Right lung (tissue), 10 donors: ENCODE measurements at places on chromosomes 6 and 20. TPM values are rescaled to one million over a fixed set of nuclear protein-coding genes. Genes with fewer than 3 reads are reported as not detected.

- DNase-seq: no peak
Observed at GRCh38 chr6:150527100-150527499, 72.6 kb upstream of the PLEKHG1 start.

DNA sequence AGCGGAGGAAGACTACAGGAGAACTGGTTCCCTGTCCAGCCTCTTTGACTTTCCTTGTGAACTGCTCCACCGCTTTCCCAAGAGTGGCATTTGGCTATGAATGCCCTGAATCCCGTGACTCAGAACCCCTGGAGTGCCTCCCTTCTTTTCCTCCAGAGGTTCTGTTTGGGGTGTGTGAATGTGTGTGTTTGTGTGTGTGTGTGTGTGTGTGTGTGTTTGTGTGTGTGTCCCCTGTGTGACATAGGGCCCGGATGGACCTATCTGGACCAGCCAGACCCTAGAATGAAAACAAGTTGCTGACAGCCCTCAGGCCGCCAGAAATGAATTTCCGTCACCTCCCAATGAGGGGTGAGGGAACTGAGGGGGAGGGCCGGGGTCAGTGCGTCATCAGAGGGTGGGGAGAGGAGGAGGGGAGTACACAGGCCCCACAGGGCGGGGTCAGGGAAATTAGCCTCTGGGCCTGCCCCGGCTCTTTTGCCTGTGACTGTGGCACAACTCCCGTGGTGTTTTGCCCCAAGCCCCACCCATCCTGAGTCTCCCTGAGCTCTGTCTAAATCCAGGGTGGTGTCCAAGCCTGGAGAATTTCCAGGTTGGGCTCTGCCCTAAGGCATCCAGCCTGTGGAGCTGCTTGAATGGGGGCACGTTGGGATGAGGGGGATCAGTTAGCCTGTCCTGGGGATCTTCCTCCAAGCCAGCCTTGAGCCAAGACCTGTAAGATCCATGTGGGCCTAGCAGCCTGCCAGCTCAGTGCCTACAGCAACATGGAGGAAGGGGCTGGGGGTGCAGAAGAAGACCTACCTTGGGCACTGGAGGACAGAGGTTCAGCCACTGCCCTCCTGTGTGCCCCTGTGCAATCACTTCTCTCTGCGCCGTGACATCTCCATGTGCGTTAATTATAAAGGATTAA is 15.2 kb upstream of the MRPS18A start:
- DNase-seq: peak; percentile 90

GRCh38 chr20:45098103-45098773 is 2.7 kb downstream of the KCNS1 start:
- DNase-seq: no peak

DNA sequence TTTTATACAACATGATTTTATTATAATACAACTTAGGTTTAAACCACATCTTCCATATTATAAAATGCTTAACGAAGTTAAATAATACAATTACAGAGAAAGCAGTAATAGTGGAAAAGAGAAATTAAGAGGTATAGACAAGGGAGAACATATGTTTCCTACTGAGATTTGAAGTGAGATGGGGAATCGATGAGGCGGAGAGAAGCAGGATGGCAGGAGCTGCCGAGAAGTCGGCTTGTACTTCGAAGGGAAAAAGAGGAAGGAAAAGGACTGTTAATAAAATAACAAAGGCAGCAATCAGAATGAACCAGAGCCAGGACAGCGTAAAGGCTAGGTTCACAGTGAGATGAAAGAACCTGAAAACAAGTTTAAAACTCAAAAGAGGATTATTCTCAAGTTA is 15.4 kb downstream of the FBXL4 start:
- no peak for DNase-seq

GRCh38 chr6:106639812-106640211 is 10.4 kb downstream of the QRSL1 start:
- DNase-seq: no peak

DNA sequence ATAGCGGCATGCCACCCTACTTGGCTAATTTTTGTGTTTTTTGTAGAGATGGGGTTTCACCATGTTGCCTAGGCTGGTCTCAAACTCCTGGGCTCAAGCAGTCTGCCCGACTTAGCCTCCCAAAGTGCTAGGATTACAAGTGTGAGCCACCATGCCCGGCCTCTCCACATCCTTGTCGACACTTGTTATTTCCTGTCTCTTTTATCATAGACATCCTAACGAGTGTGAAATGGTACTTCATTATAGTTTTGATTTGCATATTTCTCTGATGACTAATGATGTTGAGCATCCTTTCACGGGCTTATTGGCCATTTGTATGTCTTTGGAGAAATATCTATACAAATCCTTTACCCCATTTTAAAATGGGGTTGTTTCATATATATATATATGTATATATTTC is 39.0 kb upstream of the ASXL1 start:
- no peak for DNase-seq

BPIFB4 gene
- polyA plus RNA-seq: not detected

GRCh38 chr20:24837781-24838450 is 111.2 kb upstream of the CST7 start:
- peak; percentile 91 for DNase-seq

DNA sequence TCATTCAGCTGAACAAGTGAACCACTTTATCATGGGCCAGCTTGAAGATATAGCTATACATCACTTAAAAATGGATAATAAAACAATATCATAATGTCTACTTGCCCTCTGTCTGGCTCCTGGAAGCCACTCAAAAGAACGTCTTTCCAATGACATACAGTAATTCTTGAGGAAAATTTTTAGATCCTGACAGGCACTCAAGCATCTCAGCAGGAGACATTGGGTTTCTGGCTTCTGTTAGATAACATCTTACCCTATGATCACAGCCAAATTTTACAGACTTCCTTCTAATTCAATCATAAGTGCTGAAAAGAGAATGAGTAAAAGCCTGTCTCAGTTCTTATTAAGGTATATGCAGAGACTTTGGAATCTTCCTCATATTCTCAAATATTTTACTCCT is 330 bp downstream of the CGA start:
- DNase-seq: no peak

DNA sequence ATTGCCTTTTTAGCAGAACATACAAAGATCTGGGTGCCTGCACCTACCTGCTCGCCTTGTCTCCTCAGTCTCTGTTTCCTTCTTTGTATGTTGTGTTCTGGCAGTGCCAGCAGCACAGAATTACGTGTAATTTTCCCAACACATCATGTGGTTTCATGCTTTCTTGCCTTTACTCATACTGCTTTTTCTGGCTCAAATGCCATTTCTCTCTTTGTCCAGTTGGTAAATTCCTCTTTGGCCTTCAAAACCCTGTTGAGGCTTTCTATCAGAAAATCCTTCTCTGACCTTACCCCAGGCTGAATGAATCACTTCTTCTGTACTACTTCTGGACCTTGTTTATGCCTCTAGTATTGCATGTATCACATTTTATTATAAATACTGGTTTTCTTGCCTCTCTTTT is 31.8 kb downstream of the L3MBTL3 start:
- no peak for DNase-seq

- no peak for DNase-seq
Observed at GRCh38 chr6:40490508-40490907, 96.7 kb downstream of the LRFN2 start.

SLC17A1 gene
- 0.18 TPM for polyA plus RNA-seq

GRCh38 chr6:136744889-136745288 is 47.4 kb downstream of the MAP3K5 start:
- no peak for DNase-seq

DNA sequence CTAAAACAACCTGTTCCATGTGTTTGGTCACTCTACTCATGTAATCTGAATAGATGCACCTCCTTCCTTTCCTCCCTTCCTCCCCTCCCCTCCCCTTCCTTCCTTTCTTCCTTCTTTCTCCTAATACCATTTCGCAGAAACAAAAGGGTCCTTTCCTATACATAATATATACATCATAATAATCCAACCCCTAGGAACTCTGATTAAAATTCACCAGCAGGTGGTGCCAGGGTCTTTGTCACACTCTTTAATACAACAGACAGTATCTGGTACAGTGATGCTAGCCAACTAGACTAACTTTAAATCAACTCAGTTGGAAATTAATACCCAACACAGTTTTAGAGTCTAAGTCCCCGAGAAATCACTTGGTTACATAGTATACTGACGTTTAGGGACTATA is 181.2 kb upstream of the SHLD1 start:
- peak; percentile 53 for DNase-seq

GABRR1 gene
- polyA plus RNA-seq: 0.08 TPM

DNA sequence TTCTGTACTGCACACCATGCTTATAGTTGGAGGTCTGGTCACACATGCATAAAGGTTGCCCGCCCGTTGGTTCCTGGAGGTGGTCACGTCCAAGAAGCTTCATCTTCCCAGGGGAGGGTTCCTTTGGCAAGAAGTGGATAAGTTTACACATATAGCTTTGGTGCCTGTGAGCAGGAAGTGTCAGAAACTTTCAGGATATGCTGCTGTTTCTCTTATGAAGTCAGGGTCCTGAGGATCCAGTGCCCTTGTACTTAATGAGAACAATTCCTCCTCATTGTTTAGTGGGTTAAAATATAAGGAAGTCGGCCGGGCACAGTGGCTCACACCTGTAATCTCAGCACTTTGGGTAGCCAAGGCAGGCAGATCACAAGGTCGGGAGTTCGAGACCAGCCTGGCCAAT is 115.5 kb upstream of the DUSP22 start:
- no peak for DNase-seq

- no peak for DNase-seq
Observed at GRCh38 chr6:3304500-3305215, 45.9 kb downstream of the PSMG4 start.

GRCh38 chr20:51027035-51027795 is 4.3 kb upstream of the KCNG1 start:
- no peak for DNase-seq

DNA sequence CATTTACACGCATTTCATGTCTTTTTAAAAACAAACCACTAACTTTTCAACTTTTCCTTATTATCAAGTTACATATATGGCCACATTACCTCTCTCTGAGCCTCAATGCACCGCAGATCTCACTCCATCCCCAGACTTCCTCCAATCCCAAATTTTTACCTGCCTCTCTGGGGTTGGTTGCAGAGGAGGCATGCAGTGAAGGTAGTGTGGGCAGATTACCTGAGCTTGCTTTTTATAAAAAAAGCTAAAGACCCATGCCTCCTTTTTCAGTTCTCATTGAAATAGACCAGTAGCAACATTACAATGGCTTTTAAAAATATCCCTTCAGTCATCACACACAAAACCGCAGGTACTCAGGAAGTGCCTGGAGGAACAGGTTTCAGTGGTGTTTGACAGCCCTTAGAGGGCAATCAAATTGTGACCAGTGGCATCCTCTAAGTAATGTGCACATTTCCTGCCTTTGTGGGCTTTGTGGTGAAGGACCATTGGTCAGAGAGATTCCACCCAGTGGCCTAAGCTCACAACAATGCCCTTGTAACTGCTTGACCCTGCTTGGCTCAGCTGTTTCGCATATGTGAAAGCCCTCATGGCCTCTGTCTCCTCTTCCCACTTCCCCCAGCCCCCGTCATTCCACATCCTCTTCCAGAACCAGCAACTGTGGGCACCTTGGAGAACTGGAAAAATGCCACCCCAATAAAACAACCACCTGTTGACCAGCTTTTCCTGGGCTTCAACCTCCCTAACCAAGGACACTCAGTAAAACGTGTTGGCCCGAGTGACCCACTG is 30.2 kb upstream of the IL17A start:
- no peak for DNase-seq

GPX5 gene
- 0.36 TPM for polyA plus RNA-seq

GRCh38 chr6:68760941-68761676 is 126.0 kb downstream of the ADGRB3 start:
- DNase-seq: no peak

DNA sequence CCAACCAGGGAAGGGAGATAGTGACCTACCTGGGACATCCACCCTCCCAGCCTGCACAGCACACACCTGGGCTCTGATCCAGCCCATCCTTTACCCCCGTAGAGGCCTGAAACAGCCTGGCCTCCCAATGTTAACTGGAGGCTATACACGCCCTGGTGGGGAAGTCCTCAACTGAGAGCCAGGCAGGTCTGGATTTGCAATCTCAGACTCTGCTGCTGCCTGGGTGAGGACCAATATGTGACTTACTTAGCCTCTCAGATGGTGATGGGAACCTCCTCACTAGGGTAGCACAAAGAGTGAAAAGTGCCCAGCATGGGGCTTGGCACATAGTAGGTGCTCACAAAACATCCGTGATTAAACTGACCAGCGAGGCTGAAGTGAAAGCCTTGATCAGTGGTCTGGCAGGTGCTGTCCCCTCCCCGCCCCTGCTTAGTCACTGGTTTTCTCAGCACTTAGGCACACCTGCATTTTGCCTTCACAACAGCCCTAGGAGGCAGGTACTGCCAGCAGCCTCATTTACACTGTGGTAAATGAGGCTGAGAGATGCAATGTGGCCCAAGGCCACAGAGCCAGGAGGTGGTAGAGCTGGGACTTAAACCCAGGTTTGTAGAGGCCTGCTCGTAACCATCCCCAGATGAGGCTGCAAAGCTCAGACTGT is 12.4 kb downstream of the PEDS1 start:
- DNase-seq: no peak

- DNase-seq: no peak
Observed at GRCh38 chr20:46995561-46996142, 101.0 kb downstream of the EYA2 start.

GRCh38 chr6:16690608-16691142 is 70.6 kb downstream of the ATXN1 start:
- DNase-seq: no peak

DNA sequence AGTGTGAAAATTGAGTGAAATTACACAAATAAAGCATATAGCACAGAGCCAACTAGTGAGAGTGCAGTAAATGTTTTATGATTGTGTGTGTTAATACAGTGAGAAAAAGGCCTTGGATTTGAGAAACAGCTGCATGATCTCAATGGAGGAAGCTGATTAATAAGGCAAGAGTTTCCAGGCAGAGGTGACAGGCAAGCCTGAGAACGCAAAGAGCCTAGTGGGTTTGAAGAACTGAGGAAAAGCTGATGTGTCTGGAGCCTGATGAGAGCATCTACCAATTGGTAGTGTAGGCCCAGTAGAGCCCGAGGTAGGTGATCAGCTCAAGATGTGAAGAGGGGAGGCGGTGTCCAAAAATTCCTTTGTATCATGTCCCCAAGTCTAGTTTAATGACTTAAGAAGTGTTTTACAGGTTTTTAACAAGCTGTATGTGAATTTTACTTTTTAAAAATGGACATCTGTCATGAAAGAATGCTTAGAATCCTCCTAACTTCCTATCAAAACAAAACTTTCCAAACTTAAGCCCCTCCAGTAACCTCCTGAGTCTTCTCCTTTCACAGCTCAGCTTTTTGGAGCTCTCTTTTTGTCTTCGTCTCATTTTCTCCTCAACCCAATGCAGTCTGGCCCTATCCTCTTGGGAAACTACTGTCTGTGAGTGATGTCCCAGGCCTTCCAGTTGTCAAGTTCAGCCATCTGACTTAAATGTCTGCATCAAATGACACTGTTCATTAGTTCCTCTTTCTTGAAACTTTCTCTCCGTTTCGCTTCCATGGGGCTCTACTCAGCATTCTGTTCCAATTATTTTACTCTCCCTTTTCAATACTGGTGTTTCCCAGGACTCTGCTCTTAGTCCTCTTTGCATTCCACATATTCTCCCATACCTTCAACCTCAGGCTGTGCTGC is 1.2 kb downstream of the CDC40 start:
- DNase-seq: no peak

DNA sequence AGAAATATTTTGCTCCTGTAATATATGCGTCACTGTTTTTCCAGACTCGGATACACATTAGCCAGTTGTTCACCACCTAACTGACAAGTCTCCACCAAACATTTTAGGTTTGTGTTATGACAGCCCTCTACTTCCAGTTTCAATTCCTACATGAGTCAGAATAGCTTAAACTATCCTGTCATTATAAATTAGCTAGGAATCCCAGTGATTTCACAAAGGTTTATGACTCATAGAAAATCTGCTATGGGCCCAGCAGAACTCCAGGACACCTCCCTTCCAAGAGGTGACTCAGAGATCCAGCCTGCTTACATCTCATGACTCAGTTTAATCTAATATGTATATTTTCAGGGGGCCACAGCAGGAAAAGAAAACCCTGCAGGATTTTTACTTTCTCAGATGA is 17.4 kb upstream of the PLCB4 start:
- DNase-seq: no peak
